ENCODE measurements at places on chromosomes 16 and 17.
A peak's percentile ranks its signal among the peaks of the same experiment; 100 is the strongest.

GRCh38 chr17:55433629-55434422 lies 12.2 kb upstream of the MMD start:
- peak; percentile 55 for DNase-seq

DNA sequence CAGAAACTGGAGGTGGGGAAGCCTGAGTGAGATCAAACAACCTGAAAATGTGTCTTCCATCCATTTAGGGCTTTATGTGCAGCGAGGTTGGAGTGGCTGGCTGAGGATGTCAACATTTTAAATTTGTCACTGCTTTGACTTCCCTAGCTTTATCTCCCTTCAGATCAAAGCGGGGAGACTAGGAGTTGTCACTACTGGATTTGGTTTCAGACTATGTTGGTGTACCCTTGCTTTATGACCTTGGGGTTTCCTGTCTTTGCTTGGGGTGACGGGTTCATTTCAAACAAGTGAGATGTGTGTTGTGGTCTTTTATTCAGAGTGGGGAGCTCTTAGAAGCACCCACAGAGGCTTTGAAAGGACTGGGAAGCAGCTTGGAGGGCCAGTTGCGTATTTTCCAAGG lies 25.6 kb downstream of the MSI2 start:
- no peak for DNase-seq

DNA sequence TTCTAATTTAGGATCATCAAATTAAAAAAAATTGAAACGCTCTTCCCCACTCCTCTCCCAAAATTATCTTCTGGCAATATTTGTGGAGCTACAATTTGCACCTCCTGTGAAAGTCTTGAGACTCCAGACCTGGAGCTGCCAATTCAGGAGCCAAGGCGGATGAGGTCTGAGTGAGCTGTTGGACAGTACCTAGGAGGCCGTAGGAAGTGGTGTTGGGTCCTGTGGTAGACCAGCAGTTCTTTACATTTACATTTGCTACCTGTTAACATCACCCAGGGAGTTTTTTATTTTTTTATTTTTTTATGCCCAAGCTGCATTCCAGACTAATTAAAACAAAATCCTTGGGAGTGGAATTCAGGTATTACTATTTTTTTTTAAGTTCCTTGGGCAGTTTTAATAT lies 271.0 kb downstream of the PHKB start:
- no peak for DNase-seq

GRCh38 chr17:1829216-1829591 lies 498 bp downstream of the SMYD4 start:
- DNase-seq: no peak

GRCh38 chr16:9713156-9713555 lies 469.1 kb downstream of the GRIN2A start:
- DNase-seq: no peak
